T-cell (primary cell): ENCODE measurements at places on chromosomes 1 and 21.
A peak's percentile ranks its signal among the peaks of the same experiment; 100 is the strongest.

- no peak overlapping the region for H3K4me3 ChIP-seq
- no peak for DNase-seq
- H3K4me1 ChIP-seq: no peaks in the 10 kb centered on the region
- H3K27me3 ChIP-seq: no peaks in the 10 kb centered on the region
- no peaks in the 10 kb centered on the region for H3K36me3 ChIP-seq
- H3K27ac ChIP-seq: no peak overlapping the region
Observed at GRCh38 chr1:164660775-164661174, 101.8 kb downstream of the PBX1 start.

- H3K36me3 ChIP-seq: no peaks in the 10 kb centered on the region
- H3K27me3 ChIP-seq: no peaks in the 10 kb centered on the region
- no peak for DNase-seq
- H3K27ac ChIP-seq: no peak overlapping the region
- peaks cover 55% of the 10 kb centered on the region for H3K4me1 ChIP-seq
Observed at GRCh38 chr1:221782970-221783369, 41.1 kb upstream of the DUSP10 start.

DNA sequence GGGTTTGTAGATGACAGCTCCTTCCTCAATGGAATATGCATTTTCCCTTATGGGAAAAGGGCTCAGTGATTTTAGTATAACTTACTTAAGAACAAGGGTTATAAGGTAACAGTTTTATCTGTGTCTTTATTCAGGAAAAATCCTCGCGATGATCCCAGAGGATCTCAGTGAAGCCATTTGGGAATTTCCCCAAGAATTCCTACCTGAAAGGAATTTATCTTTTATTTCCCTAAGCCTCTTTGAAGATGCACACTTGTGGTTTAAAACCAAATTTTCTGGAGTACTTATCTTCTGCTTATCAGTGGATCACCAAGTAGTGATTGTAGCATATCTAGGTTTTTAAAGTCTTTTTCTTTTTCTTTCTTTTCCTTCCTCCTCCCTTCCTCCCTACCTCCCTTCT lies 58.8 kb downstream of the AK4 start:
- H3K4me3 ChIP-seq: no peak overlapping the region
- DNase-seq: no peak
- no peaks in the 10 kb centered on the region for H3K4me1 ChIP-seq
- H3K27me3 ChIP-seq: peaks cover 4% of the 10 kb centered on the region

GRCh38 chr1:57897581-57897980 lies 473.7 kb upstream of the DAB1 start:
- no peaks in the 10 kb centered on the region for H3K4me1 ChIP-seq
- no peak for DNase-seq
- H3K27me3 ChIP-seq: no peaks in the 10 kb centered on the region
- no peaks in the 10 kb centered on the region for H3K36me3 ChIP-seq
- no peak overlapping the region for H3K27ac ChIP-seq
- H3K4me3 ChIP-seq: no peak overlapping the region

GRCh38 chr1:85582687-85583591 lies 2.4 kb downstream of the CCN1 start:
- no peak for DNase-seq
- H3K36me3 ChIP-seq: no peaks in the 10 kb centered on the region
- H3K27ac ChIP-seq: no peak overlapping the region
- peaks cover 8% of the 10 kb centered on the region for H3K4me1 ChIP-seq

GRCh38 chr21:24590261-24590660 lies 1017.0 kb downstream of the MRPL39 start:
- no peaks in the 10 kb centered on the region for H3K36me3 ChIP-seq
- DNase-seq: no peak
- H3K4me3 ChIP-seq: no peak overlapping the region
- no peak overlapping the region for H3K27ac ChIP-seq

DNA sequence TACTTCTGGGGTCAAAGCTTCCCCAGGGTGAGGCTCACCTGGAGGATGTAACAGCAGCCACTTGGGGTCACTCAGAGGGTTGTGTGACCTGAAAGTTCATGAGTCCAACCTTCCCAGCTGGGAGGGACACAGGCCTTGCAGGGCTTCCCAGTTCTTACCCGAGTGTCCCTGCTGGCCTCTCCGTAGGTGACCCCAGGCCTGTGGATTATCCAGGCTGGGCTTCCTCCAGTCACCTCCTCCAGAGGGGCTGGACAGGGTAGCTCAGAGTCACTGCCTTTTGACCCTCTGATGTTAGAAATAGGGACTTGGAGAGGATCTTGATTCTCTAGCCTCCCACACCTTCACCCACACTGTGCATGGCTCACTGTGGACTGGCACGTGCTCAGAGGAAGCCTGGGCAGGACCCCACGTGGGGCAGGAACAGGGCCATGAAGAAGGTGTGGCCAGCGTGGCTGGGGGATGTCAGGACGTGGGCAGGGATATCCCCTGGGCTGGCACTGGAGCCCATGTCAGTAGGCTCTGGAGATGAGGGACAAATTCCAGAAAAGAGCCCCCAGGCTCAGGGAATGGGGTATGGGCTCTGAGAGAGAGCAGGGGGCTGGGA lies 131.8 kb downstream of the ACTL8 start:
- H3K4me1 ChIP-seq: no peaks in the 10 kb centered on the region
- no peak overlapping the region for H3K4me3 ChIP-seq
- DNase-seq: no peak

DNA sequence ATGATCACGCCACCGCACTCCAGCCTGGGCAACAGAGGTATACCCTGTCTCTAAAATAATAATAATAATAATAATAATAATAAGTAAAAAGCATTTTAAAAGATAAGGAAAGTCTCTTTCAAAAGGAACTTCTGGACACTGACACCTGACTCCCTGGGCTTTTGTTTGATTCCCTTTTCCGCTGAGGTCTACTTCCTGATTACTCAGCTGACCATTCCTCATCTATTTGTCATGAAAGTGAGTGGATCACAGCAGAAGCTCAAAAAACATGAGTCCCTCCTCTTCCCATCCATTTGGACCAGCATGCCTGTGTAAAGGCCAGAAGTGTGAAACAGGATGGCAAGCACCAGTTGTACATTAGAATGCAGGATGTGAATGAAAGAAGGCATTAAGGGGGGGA lies 61.1 kb upstream of the FBXO28 start:
- no peaks in the 10 kb centered on the region for H3K4me1 ChIP-seq
- H3K4me3 ChIP-seq: no peak overlapping the region
- H3K27ac ChIP-seq: no peak overlapping the region
- no peak for DNase-seq
- no peaks in the 10 kb centered on the region for H3K27me3 ChIP-seq
- no peaks in the 10 kb centered on the region for H3K36me3 ChIP-seq

DNA sequence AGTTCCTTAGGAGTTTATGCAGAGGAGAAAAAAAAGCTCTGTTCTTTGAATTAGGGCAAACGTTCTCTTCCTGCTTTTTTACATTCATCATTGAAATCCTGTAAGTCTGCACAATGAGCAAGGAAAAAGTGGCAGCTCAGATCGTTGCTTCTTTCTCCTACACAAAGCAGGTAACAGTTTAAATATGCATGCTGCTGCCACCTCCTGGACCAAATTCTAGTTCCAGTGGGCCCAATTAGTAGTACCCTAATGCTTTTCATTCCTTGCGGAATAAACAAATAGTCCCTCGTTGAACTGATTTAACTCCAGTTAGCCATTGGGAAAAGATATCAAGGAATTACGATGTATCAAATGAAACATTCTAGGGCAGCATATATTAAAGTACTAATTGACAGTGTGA lies 20.1 kb downstream of the YTHDF2 start:
- H3K36me3 ChIP-seq: peaks cover 30% of the 10 kb centered on the region
- no peaks in the 10 kb centered on the region for H3K27me3 ChIP-seq
- no peak for DNase-seq
- H3K4me1 ChIP-seq: peaks cover 40% of the 10 kb centered on the region

DNA sequence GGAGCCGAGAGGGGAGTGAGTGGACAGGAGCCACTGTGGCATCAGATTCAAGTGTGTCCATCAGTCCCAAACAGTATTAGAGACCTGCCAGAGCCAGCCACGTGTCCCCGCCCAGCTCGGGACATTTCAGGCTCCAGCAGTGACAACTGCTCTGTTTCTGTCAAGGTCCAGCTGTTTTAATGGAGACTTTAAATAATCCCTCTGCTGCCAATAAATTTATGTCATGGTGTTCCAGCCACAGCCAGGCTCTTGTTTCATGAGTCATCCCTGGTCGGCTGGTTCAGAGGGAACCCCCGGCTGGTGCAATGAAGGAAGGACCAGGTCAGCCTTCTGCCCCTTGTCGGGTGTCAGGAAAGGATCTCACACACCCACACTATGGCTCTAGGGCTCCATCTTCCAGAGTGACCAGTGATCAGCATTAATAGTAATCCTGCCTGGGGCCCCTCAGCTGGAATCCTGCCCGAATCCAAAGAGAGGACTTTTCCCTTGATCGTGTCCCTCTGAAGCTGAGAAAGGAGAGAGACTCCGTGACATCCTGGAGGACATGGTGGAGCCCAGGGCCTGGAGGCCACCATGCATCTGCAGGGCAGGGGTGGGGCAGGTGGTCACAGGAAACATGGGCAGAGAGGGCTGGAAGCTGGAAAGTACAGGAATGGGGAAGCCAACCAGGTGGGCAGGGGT lies 197.3 kb downstream of the MATN1 start:
- no peak for DNase-seq
- H3K27ac ChIP-seq: no peak overlapping the region
- no peaks in the 10 kb centered on the region for H3K36me3 ChIP-seq
- H3K4me1 ChIP-seq: no peaks in the 10 kb centered on the region
- H3K4me3 ChIP-seq: no peak overlapping the region

- peaks cover 16% of the 10 kb centered on the region for H3K4me1 ChIP-seq
- peak overlapping the region; percentile 16 for H3K27ac ChIP-seq
Observed at GRCh38 chr21:31326522-31327242, 17.4 kb downstream of the TIAM1 start.

DNA sequence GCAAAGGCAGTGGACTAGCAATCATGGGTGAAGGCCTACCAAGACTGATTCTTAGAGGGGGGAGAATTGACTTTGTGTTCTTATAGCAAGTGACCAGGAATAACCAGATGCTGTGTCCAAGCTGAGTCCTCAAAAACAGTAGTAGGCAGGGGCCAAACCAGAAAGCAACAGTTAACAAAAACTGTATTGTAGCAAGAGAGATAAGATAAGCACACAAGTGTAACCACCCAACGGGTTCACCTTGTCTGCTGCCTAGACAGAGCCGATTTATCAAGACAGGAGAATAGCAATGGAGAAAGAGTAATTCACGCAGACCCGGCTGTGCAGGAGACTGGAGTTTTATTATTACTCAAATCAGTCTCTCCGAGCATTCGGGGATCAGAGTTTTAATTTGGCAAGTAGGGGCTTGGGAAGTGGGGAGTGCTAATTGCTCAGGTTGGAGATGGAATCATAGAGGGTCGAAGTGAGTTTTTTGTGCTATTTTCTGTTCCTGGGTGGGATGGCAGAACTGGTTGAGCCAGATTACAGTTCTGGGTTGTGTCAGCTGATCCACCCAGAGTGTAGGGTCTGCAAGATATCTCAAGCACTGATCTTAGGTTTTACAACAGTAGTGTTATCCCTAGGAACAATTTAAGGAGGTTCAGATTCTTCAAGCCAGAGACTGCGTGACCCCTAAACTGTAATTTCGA lies 8.3 kb upstream of the CSRP1 start:
- no peaks in the 10 kb centered on the region for H3K4me1 ChIP-seq
- H3K36me3 ChIP-seq: no peaks in the 10 kb centered on the region
- no peak overlapping the region for H3K4me3 ChIP-seq
- no peak overlapping the region for H3K27ac ChIP-seq
- no peaks in the 10 kb centered on the region for H3K27me3 ChIP-seq

DNA sequence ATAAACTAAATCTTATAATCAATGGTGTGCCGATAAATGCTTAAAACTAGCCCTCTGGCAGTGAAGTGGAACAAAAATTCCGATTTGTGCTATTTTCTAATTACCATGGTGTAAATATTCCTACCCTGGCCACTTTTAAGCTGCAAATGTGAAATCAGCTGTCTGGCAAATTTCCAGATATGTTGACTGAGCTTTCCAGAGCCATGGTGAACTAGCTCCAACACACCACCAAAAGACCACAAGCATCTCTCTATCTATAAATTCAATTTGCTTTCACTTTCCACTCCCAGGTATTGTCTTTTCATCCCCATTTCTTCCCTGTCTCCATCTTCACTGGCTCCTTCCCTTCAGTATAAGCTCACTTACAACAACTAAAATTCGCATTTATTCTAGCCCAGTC lies 152.3 kb upstream of the RGS18 start:
- DNase-seq: no peak
- no peaks in the 10 kb centered on the region for H3K4me1 ChIP-seq
- no peaks in the 10 kb centered on the region for H3K36me3 ChIP-seq
- no peak overlapping the region for H3K4me3 ChIP-seq

- no peak overlapping the region for H3K4me3 ChIP-seq
- H3K27me3 ChIP-seq: no peaks in the 10 kb centered on the region
- H3K36me3 ChIP-seq: no peaks in the 10 kb centered on the region
- H3K4me1 ChIP-seq: peaks cover 14% of the 10 kb centered on the region
- DNase-seq: no peak
Observed at GRCh38 chr1:42311138-42311537, 23.9 kb downstream of the FOXJ3 start.

DNA sequence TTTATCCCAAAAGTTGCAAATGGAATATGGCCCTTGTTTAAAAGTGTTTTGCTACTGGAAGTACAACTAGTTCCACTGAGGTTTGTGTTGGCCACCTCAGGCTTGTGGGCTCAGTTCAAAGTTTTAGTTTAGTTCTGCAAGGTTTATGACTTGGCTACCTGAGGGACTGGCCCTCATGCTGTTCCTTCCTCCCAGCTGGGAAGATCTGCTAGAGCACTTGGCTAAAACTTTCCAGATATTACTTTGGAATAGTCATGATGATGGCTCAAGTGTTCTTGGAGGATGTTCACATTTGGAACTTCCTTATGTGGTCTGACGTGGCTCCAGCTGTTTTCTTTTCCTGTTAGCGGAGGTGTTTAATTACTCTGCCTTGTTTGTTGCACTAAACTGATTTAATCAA lies 110.2 kb upstream of the IVNS1ABP start:
- DNase-seq: no peak
- no peak overlapping the region for H3K4me3 ChIP-seq
- no peaks in the 10 kb centered on the region for H3K4me1 ChIP-seq
- no peaks in the 10 kb centered on the region for H3K27me3 ChIP-seq
- H3K36me3 ChIP-seq: no peaks in the 10 kb centered on the region
- no peak overlapping the region for H3K27ac ChIP-seq

DNA sequence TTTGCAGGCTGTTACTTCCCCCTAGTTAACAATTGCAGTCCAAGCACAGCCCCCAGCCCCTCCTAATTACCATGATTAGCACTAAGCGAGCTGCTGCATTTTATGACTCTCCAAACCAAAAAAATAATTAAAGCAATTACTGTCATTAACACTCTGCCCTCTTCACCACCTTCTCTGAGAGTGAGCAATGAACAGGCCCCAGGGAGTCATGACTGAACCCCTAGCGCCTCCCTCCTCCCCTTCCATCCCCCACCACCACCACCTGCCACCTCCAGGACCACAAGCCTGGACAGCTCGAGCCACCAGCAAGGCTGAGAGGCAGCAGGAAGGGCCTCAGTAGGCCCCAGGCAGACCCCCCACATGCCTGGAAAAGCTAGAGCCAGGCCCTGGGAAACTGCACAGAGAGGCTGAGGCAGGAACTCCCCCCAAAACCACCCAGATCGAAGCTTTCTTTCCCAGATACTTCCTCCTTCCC lies 35.5 kb upstream of the ZC3H12A start:
- DNase-seq: no peak
- no peak overlapping the region for H3K27ac ChIP-seq
- peaks cover 37% of the 10 kb centered on the region for H3K27me3 ChIP-seq
- no peaks in the 10 kb centered on the region for H3K36me3 ChIP-seq
- H3K4me3 ChIP-seq: no peak overlapping the region
